ENCODE measurements at places on chromosomes 7 and 10. TPM values are rescaled to one million over a fixed set of nuclear protein-coding genes. Genes with fewer than 3 reads are reported as not detected.

GRCh38 chr7:24441314-24442027, 131.8 kb upstream of the PALS2 start:
- DNase-seq: no peak

DNA sequence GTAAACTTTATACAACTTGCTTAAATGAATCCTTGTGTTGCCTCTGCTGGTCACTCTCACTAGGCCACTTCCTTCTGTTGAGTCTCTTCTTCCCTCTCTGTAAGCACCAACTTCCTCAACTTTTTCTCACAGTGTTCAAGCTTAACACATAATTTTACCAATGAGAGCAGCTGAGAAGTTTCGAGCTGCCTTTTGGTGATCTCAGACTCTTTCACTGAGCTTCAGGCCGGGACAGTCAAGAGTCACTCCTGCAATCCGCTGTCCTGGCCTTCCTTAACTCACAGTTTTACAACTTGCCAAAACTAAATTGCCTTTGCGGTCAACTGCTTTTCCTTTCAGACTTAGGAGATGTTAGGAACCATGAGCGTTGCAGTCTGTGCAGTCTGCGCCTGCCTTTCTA, 47.4 kb downstream of the PRPF18 start:
- no peak for DNase-seq

DNA sequence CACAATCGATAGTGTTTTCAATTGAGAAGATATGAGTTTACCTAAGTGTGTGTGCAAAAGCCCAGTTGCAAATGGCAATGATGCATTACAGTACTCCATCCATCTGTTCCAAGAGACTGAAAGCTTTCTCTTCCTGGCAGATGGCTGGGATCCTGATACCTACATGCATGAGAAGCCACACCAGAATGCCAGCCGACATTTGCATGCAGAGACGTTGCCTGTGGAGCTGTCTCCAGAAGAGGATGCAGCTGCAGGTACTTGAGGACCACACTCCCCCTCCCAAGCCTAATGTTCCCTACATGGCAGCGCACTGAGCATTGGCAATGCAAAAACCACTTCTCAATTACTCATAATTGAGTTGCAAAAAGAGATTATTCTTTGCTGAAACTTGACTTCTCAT, 332.1 kb downstream of the WDR11 start:
- no peak for DNase-seq

- no peak for DNase-seq
Measured at GRCh38 chr10:125061557-125062226, 98.7 kb downstream of the CTBP2 start.

DNA sequence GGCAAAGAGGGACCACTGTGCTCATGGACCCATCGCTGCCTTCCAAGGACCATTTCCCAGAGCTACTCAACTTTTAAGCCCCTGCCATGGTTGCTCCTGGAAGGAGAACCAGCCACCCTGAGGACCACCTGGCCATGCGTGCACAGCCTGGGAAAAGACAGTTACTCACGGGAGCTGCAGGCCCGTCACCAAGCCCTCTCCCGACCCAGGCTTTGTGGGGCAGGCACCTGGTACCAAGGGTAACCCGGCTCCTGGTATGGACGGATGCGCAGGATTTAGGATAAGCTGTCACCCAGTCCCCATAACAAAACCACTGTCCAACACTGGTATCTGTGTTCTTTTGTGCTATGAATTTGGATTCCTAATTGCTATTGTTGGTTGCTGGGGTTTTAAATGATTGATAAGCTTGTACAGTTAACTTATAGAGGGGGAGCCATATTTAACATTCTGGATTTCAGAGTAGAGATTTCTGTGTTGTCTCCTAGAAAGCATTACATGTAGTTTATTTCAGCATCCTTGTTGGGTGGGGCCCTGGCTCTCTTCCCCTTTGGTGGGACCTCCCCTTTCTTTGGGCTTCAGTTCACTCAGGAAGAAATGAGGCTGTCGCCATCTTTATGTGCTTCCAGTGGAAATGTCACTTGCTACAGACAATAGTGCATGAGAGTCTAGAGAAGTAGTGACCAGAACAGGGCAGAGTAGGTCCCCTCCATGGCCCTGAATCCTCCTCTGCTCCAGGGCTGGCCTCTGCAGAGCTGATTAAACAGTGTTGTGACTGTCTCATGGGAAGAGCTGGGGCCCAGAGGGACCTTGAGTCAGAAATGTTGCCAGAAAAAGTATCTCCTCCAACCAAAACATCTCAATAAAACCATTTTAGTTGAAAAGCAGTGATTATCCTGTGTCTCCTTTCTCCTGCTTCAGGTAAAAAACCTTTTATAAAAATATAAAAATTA, 19.4 kb downstream of the LAT2 start:
- DNase-seq: no peak

- DNase-seq: no peak
Measured at GRCh38 chr10:80081801-80082750, 3.6 kb downstream of the TMEM254 start.

Gene EBLN1
- not detected for total RNA-seq

Gene AOC1
- total RNA-seq: not detected

GRCh38 chr7:114917211-114917839, 4.6 kb upstream of the MDFIC start:
- no peak for DNase-seq

Measured in lung microvascular endothelial cell (primary cell).